Heart left ventricle (tissue), 16 donors: ENCODE measurements at places on chromosomes 7 and 10. TPM values are rescaled to one million over a fixed set of nuclear protein-coding genes. Genes with fewer than 3 reads are reported as not detected.

Gene PKD2L1
- not detected for polyA plus RNA-seq

Gene FAM20C
- polyA plus RNA-seq = 11.1 TPM

Gene TFEC
- polyA plus RNA-seq = 0.46 TPM

GRCh38 chr7:105776068-105776790, 100.2 kb downstream of the ATXN7L1 start:
- no peak for DNase-seq

DNA sequence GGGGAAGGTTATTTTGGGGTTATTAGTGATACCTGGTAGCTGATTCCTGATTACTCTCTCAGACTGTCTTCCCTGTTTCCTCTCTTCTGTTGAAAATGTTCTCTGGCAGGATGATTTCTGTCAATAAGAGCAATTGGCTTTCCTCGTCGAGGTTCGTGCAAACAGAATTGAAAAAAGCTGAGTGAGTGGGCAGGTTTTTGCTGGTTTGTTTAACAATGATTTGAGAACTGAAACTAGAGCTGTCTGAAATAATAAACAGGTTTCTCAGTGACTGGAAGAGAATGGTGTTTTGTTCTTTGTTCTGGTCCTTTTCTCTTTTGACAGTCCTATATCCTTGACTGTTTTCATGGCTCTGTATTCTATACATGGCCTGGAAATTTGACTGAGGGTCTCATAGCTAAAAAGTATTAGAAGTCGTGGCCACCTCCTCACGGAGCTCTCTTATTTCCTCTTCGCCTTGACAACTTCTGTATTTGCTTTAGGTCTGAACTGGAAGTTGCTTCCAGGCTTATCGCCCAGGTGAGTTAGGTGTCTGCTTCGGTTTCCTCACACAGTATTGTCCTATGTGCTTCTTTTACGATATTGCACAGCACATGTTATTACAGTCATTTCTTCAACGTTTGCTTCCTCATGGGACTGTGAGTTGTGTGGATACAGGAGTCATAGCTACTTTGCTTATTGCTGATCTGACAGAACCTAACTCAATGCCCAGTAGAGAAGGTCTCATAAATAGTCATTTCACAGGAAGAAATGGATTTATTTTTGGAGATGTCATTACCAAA, 403.6 kb downstream of the NRG3 start:
- no peak for DNase-seq

- peak; percentile 18 for DNase-seq
Observed at GRCh38 chr7:1908823-1909420, 238.8 kb downstream of the ELFN1 start.

DNA sequence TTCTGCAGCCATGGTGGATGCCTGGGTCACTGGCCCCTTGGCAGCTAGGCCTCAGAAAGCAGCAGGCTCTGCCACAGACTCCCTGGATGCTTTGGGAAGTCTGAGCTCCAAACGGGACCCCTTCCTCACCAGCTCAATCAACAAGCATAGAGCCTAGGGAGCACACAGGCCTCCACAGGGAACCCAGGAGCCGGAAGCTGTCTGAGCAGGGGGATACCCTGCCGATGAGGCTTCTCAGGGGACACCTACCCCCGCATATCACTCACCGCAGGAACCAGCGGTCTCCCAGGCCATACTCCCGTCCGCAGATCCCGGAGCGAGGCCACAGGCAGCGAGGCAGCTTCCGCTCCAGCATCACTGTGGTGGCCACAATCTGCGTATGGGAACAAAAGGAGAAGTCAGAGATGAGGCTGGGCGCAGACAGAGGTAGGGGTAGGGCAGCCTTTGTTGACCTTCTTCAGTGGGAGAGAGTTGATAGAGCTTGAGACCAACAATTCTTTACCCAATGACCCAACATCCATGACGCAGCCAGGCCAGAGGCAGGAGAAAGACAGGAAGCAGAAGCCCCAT, 13.4 kb downstream of the TRPV6 start:
- no peak for DNase-seq

GRCh38 chr10:105742923-105743322, 1101.8 kb downstream of the SORCS3 start:
- DNase-seq = no peak

- no peak for DNase-seq
Observed at GRCh38 chr10:62732841-62733653, 71.5 kb upstream of the ADO start.

- no peak for DNase-seq
Observed at GRCh38 chr10:86413046-86413728, 46.6 kb upstream of the GRID1 start.

DNA sequence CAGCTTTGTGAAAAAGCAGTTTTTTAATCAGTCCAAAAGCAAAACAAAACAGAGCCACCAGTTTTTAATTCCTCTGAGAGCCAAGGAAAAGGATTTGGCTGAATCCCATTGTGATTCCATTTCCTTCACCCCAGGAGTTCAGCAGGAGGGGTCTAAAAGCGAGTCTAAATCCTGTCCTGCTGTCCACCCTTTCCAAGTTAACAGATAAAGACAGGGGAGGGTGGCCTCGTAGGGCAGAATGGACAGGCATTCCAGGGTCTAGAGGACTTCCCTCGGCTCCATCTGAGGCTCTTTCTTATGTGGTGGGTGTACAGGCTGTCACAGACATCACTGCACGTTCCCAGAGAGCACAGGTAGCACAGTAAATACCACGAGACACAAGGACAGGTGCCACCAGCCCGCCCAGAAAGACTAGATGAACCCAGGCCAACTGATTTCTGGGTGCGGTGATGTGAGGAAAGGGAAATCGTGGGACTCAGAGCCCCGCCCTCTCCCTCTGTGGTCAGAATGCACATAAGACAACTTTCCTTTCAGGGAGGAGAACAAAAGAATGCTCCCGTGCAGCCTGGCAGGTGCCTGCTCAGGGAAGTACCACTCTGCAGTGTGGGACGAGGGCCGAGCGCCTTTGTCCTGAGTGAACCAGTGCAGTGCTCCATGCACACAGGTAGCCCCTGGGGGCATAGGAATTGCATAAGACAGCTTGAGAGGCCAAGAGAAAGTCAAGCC, 119.7 kb downstream of the ABLIM1 start:
- peak; percentile 33 for DNase-seq

DNA sequence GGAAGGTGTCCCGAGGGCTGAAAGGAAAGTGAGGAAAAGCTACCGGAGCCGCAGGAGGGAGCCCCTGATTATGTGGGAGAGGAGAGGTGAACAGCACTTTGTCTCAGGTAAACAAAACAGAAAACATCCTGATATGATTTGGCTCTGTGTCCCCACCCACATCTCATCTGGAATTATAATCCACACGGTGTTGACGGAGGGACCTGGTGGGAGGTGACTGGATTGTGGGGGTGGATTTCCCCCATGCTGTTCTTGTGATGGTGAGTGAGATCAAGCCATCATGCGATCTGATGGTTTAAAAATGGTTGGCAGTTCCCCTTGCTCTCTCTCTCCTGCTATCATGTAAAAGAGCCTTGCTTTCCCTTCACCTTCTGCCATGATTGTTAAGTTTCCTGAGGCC, 3.0 kb downstream of the POLD2 start:
- DNase-seq = no peak

DNA sequence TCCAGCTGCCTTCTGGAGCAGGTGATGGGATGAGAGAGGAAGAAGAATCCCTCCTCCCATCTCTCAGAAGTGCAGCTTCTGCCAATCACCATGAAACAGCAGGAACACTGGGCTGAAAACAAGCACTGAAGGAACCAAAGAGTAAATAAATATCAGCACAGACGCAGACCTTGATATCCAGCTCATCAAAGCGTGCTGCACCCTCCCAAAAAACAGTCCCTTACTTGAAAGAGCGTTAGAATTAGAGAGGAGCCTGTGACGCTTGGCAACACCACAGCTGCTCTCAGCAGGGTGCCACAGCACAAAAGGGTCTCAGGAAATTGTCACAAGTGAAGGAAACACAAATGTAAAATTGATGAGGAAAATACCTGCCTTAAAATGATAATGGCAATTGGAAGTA, 39.5 kb downstream of the KLF6 start:
- no peak for DNase-seq

- DNase-seq = no peak
Observed at GRCh38 chr10:84755311-84755710, 426.9 kb downstream of the CCSER2 start.

- DNase-seq = no peak
Observed at GRCh38 chr10:106682175-106682574, 482.3 kb downstream of the SORCS1 start.

GRCh38 chr7:2734084-2734686, 46.2 kb downstream of the AMZ1 start:
- DNase-seq = no peak

DNA sequence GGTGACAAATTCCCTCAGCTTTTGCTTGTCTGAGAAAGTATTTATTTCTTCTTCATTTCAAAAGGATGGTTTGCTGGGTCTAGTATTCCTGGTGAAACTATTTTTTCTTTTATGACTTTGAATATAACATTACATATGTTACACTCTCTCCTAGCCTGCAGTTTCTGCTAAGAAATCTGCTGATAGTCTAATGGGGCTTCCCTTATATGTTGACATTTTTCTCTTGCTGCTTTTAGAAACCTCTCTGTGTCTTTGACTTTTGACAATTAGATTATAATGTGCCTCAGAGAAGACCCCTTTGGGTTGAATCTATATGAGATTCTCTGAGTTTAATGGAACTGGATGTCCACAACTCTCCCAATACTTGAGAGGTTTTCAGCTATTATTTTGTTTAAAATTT, 33.8 kb upstream of the SRI start:
- no peak for DNase-seq

DNA sequence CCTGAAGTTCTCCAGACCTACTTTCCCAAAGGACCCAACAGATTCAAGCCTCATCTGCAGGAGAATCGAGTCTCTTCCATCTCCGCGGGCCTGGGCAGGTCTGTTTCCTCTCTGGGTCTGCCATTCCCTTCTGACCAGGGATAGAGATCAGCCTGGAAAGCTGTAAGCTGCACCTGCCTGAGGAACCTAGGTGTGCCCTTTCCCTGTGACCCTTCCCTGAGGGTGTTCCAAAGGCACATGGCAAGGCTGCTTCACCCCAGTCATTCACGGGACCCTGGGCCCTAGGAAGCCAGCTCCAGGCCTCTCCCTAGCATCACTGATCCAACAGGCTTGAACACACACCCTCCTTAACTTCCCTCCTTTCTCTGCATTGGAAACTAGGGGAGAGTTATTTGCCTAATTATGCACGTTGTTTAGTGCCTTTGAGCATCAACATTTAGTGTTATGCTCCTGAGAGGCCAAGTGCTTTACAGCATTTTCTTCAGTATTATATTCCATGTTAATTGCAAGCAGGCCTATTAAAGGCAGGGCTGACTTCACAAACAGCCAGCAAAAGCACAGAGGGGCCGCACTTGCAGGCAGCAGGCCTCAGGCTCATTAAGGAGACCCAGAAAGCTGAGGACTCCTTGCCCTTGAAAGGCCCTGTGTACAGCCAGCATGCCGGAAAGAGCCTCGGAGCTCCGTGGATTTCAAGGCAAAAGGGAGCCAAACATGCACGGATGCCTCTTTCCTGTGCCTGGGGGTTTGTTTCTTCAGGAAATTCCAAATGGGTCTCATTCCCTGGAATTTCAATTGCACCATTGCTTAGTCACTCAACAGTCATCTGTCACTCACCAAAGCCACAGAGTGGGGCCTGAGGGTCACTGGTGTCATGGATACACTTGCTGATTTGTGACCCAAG, 91.0 kb upstream of the FAM20C start:
- no peak for DNase-seq

GRCh38 chr7:78873117-78873516, 580.4 kb downstream of the MAGI2 start:
- DNase-seq = no peak
